ENCODE measurements at places on chromosomes 12 and 14.

DNA sequence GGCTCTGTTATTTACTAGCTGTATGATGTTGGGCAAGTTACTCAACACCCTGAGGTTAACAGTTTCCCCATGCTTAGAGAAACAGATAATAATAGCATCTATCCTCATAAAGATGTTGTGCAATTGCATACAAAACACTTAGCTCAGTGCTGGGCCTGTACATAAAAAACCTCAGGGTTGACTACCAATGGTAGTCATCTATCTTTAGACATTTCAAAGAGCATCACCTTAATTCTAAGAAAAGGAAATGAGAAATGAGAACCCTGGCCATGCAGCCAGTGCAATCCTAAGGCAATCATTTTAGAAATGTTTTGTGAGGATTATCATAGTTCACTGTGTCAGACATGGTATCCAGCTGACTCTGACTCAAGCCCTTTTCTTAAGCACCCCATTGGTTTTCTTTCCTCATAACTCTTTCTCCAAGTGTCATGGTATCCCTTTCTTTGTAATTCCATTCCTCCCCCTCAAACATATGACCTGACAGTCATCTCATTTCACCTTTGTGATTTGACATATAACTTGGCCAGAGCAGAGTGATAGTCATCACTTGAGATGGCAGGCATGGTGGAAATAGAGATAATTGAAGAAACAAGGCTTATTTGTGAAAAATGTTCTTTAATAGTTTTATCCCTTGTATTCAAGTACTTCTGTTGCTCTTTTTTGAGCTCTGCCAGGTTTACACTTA is 29.5 kb upstream of the OSBPL8 start:
- no peak for DNase-seq

GRCh38 chr12:89092297-89092696 is 260.0 kb downstream of the DUSP6 start:
- DNase-seq = peak; percentile 14

DNA sequence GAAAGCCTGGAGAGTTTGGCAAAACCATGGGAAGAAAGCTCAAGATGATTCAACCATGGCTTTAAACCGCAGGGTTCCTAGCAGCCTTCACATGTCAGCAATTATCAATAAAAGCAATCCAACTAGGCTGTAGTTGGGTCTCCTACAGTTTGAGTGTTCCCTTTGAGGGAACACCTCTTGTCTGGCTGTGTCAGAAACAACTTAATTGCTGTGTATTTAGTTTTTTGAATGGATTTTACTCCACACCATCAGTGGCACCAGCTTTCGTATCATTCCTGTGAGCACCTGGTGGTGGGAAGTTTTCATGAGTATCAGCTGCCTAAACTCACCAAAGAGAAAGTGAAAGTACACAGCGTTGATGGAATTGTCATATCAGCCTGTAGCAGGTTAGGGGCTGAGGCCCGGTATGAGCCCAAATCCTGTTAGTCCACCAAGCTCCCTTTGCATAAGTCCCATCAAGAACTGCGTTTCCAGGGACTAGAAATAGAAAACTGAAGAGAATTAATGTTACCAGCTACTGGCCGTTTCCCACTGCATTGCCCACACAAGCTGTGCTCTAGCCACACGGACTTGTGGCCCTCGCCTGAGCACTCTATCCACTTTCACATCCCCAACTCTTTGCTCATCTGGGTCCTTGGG is 10.9 kb upstream of the IL26 start:
- DNase-seq = peak; percentile 31

DNA sequence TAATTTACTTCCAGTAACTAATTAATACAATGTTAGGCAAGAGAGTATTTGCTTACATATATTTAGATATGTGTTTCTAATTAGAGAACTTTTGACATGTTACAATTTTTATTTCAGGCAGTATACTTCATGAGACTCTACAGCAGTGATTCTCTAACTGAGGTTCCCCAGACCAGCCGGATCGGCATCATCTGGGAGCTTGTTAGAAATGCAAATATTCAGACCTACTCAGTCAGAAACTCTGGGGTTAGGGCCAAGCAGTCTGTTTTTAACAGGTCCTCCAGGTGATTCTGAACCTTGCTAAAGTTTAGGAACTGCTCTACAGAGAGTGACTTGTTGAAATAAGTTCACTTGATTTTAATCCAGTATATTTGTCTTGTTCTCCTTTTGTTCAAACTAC is 46.5 kb downstream of the ARID2 start:
- no peak for DNase-seq

DNA sequence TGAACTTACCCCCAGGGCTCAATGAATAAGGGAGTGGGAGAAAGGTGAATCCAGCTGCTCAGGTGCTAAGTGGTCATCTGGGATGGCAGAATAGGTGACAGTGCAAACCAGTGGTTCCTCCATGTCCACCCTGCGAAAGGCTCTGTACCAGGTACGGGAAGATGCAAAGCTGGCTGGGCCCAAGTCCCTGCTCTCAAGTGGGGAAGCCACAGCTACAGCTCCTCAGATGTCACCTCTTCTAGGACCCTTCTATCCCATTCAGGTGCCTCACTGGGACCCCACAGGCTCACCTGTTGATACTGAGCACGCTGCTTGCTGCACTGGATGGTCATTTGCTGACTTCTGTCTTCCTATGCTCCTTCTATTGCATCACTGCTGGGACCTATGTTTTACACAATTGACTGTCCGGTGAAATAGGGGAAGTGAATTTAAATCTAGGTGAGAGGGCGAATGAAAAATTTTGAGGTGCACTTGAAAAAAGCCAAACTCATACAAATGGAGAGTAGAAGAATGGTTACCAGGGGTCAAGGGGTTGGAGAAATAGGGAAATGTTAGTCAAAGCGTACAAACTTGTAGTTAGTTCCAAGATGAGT is 20.3 kb upstream of the PPP4R4 start:
- DNase-seq = no peak

DNA sequence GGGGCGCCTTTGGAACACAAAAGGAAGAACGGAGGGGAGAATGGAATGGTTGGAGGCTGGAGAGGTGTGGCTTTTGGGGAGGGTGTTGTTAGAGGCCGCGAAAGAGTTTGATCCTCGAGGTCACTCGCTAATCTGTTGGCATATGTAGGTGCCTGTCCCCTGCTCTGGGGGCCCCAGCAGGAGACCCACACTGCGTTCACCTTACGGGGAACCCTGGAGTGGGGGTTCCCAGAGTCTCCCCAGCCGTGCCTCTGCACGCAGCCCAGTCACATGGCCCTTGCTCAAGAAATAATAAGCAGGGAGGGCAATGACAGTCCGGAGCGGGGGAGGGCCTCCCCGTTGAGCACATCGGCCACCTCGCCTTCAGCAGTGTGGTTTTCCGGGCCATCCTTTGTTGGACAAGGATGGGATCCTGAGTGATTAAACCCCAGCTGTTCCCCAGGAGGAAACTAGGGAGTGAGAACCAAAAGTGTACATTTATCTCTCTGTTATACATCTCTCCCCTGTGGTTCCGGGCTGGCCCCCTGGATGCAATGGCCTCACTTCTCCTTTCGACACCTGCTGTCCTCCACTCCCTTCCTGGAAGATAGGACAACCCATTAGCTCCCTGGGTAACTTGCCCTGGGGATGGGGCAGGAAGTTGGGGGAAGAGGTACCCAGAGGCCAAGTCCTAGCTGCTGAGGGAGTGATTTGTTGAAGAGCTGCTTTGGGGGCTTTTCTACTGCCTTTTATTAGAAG is 1.3 kb downstream of the PLEKHG3 start:
- no peak for DNase-seq

GRCh38 chr12:24788886-24789285 is 160.0 kb downstream of the BCAT1 start:
- DNase-seq = no peak

DNA sequence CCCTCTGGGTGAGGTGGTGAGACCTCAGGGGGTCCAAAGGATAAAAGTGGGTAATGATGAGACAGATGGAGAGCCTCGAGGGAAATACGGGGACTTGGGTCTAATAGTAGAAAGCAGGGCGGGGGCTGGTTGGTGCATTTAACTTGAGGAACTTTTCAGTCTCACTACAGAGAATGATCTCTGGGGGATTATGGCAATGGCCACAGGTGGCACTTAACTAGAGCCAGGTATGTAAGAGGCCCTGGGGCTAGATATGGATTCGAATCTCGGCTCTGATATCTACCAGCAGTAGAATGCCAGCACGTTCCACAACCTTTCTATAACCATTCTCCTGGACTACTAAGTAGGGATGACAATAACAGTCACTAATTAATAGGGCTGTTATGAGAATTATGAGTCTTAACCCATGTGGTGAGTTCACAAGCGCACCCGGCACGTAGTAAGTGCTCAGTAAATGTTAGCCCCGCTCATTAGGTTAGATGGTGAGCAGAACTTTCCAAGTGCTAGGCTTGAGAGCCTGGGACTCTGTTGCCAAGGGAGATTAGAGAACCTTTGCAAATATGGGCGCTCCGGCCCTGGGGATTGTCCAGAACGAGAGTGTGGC is 888 bp upstream of the PLXNC1 start:
- DNase-seq = no peak

All from activated naive CD4-positive, alpha-beta T cell treated with anti-CD3 and anti-CD28 coated beads, Interleukin-2, amount 50 U/mL, for 16 hours (primary cell).